ENCODE measurements at places on chromosomes 7 and 10. TPM values are rescaled to one million over a fixed set of nuclear protein-coding genes. Genes with fewer than 3 reads are reported as not detected.

The GPC2 gene
- not detected for polyA plus RNA-seq

The STK32C gene
- polyA plus RNA-seq: 2.5 TPM

The CCDC136 gene
- 30.8 TPM for polyA plus RNA-seq

The ARHGEF35 gene
- not detected for polyA plus RNA-seq

The GNA12 gene
- polyA plus RNA-seq: 3.1 TPM

The C10orf62 gene
- not detected for polyA plus RNA-seq

The CNPY1 gene
- polyA plus RNA-seq: 3.8 TPM

The CHN2 gene
- polyA plus RNA-seq: 20.8 TPM

The ALKBH4 gene
- 2.5 TPM for polyA plus RNA-seq

The FGFBP3 gene
- 0.77 TPM for polyA plus RNA-seq

The FAM107B gene
- polyA plus RNA-seq: 117 TPM

The DENND2A gene
- 0.99 TPM for polyA plus RNA-seq

The OPN1SW gene
- 0.97 TPM for polyA plus RNA-seq

The CALML3 gene
- 0.17 TPM for polyA plus RNA-seq

The PPP1R9A gene
- 30.8 TPM for polyA plus RNA-seq

The DLX5 gene
- polyA plus RNA-seq: not detected

The OR2F2 gene
- polyA plus RNA-seq: not detected

The CHRM2 gene
- polyA plus RNA-seq: 0.87 TPM

The GTF2I gene
- 61.8 TPM for polyA plus RNA-seq

The EMX2 gene
- polyA plus RNA-seq: not detected

The AOAH gene
- polyA plus RNA-seq: 6.5 TPM

The CUBN gene
- not detected for polyA plus RNA-seq

The TMEM184A gene
- polyA plus RNA-seq: not detected

All from Purkinje cell (primary cell).